ENCODE measurements at places on chromosomes 3 and 15.

GRCh38 chr3:118833075-118833474 lies 201.6 kb downstream of the IGSF11 start:
- no peak overlapping the region for H3K4me3 ChIP-seq
- no peaks in the 10 kb centered on the region for H3K27me3 ChIP-seq
- DNase-seq, result no peak
- H3K4me1 ChIP-seq, result no peaks in the 10 kb centered on the region
- H3K27ac ChIP-seq, result no peak overlapping the region

- H3K27ac ChIP-seq, result no peak overlapping the region
Observed at GRCh38 chr3:102745881-102746280, 311.1 kb downstream of the ZPLD1 start.

GRCh38 chr3:50194128-50194902 lies 2.9 kb downstream of the GNAT1 start:
- H3K4me1 ChIP-seq, result no peaks in the 10 kb centered on the region
- H3K27ac ChIP-seq, result no peak overlapping the region
- H3K4me3 ChIP-seq, result no peak overlapping the region
- peaks cover 9% of the 10 kb centered on the region for H3K27me3 ChIP-seq
- peak; percentile 68 for DNase-seq

DNA sequence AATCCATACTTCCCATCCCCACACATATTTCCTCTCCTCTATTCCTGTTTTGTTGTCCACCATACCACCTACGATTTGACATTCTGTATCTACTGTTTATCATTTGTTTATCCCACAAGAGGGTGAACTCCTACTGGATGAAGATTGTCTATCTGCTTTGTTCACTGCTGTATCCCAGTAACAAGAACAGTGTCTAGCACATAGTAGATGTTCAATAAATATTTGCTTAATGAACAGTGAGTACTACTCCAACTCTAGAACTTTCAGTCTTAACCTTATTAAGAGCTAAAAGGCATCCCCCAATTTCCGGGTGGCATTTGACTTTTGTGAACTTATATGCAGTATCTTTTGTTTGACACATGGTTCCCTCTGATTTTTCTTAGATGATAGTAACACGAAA lies 1.3 kb downstream of the PYGO1 start:
- DNase-seq, result no peak
- H3K27me3 ChIP-seq, result peaks cover 4% of the 10 kb centered on the region
- no peak overlapping the region for H3K27ac ChIP-seq
- H3K4me1 ChIP-seq, result peaks cover 4% of the 10 kb centered on the region

DNA sequence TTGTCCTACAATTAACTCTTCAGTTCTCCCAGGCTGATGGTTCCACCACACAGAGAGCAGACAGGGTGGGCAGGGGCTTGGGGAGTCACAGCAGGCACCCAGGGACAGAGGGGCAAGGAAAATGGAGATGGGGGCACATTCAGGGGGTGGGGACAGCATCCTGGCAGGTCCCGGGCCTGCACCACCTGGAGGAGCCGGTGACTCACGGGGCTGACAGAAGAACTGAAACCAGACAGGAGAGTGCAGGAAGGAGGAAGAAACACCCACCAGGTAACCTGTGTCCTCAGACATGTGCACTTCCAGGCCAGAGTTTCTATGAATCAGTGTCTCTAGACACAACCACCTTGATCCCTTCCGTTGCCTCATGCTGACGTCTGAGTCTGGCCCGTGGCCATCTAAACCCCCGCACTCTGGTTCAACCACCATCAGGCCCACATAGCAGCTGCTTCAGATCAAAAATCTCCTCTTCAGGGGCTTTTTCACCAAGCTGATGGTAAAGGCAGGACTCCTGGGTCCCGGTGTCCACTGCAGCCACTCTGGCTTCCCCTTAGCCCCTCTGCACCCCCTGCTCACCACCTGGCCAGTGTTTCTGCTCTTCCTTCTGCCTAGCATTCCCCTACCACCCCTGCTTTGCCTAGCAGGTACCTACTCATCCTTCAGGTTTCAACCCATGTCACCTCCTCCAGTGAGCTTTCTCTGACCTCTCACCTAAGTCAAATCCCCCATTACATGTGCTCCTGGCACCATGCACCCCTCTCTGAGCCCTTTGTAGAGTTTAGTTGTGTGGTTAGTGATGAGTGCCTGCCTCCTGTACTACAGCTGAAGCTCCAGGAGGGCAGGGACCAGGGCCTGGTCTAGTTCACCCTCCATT lies 16.5 kb upstream of the CYP11A1 start:
- H3K36me3 ChIP-seq, result no peaks in the 10 kb centered on the region
- DNase-seq, result no peak
- H3K4me3 ChIP-seq, result no peak overlapping the region
- peaks cover 4% of the 10 kb centered on the region for H3K4me1 ChIP-seq

GRCh38 chr3:33313331-33313730 lies 36.1 kb downstream of the FBXL2 start:
- H3K4me1 ChIP-seq, result no peaks in the 10 kb centered on the region
- DNase-seq, result no peak

DNA sequence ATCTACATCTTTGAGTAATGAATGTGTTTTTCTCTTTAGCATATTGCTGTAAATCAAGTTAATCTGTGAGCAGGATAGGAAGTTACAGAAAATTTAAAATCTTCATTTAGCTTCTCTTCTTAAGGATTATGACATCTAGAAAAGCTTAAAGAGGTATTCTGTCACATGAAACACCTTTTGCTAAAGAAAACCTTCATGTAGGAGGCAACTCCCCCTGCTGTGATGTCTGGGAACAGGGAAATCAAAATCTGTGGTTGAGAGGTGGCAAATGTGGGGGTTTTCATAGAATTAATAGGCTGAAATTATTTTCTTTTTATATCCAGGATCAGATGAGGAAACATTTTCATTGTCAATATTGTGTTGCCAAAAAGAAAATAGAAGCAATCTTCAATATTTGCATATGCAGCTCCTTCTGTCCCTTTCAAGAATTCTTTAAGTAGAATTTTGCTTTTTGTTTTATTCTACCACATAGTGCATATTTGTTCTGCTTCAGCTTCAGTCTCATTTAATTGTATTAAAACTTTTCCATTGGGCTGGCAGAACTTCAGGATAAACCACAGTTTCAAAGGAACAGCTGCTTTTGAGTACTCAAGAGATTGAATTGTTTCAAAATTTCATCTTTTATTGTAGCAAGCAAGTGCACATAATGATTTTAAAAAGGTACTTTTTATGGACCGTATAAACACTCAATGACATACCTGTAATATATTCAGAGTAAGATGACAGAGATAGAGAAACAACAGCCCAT lies 128.4 kb downstream of the RAP2B start:
- no peak overlapping the region for H3K4me3 ChIP-seq
- DNase-seq, result no peak
- H3K27me3 ChIP-seq, result no peaks in the 10 kb centered on the region
- H3K27ac ChIP-seq, result no peak overlapping the region
- no peaks in the 10 kb centered on the region for H3K4me1 ChIP-seq

GRCh38 chr3:195061756-195062655 lies 209.0 kb downstream of the XXYLT1 start:
- no peak for DNase-seq
- peaks cover 11% of the 10 kb centered on the region for H3K27me3 ChIP-seq
- H3K4me1 ChIP-seq, result peaks cover 18% of the 10 kb centered on the region

- H3K27me3 ChIP-seq, result no peaks in the 10 kb centered on the region
- H3K27ac ChIP-seq, result no peak overlapping the region
- H3K4me3 ChIP-seq, result no peak overlapping the region
Observed at GRCh38 chr3:28109829-28110228, 131.6 kb upstream of the CMC1 start.

DNA sequence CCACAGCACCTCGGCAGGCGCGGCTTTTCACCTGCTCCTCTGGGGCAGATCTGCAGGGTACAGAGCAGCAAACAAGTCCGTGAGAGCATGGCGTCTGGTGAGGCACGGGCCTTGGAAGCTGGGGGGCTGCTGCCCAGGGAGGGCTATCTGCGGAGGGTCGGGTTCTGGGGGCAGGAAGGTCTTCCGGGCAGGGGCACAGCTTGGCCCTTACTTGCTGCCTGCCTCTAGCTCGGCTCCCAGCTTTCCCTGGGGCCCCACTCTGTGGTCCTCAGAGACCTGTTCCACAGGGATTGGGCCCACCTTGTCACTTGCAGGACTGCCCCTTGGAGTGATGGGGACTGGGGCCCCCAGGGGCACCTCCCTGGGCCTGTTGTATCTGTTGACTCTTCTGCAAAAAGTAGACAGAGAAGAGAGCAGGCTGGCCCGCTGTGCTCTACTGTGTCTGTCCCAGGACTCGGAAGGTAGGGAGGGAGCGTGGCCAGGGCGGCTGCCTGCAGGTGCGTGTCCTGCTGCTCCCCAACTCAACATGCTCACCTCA lies 84.1 kb downstream of the TBC1D2B start:
- H3K4me1 ChIP-seq, result peaks cover 30% of the 10 kb centered on the region
- no peaks in the 10 kb centered on the region for H3K36me3 ChIP-seq
- peak overlapping the region; percentile 54 for H3K4me3 ChIP-seq
- H3K27ac ChIP-seq, result peak overlapping the region; percentile 53
- H3K27me3 ChIP-seq, result peaks cover 5% of the 10 kb centered on the region

DNA sequence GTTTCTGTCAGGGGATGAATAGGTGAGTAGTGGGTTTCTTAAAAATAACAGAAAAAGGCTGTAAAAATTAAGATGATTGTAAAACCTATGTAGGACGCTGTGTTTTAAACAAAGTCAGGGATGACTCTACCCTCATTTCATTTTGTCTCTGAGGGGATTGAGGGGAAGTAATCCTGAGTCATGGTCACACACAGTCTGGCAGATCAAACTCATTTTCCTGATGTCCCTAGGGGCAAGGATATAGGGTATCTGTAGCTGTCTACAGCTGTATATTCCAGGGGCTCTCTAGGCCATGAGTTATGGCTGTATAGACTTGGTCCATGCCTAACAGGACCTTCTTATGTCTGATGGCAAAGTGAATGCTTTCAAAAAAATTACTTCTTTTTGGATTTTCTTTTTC lies 421.1 kb downstream of the PDCD6IP start:
- H3K4me1 ChIP-seq, result peaks cover 14% of the 10 kb centered on the region
- peaks cover 5% of the 10 kb centered on the region for H3K36me3 ChIP-seq
- H3K4me3 ChIP-seq, result no peak overlapping the region
